ENCODE measurements at places on chromosomes 4 and X.

DNA sequence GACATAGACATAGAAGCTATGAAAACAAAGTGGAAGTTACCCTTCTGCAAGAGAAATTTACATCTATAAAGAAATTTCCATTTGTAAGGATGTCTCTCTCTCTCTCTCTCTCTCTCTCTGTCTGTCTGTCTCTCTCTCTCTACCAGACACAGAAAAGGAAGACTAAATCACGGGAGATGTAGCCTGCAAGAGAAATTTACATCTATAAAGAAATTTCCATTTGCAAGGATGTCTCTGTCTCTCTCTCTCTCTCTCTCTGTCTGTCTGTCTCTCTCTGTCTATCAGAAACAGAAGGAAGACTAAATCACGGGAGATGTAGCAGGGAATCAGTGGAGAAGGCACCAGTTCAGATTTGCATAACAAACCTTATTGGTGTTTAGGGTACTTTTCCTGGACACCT, 65.6 kb upstream of the CTSO start:
- DNase-seq, result no peak

DNA sequence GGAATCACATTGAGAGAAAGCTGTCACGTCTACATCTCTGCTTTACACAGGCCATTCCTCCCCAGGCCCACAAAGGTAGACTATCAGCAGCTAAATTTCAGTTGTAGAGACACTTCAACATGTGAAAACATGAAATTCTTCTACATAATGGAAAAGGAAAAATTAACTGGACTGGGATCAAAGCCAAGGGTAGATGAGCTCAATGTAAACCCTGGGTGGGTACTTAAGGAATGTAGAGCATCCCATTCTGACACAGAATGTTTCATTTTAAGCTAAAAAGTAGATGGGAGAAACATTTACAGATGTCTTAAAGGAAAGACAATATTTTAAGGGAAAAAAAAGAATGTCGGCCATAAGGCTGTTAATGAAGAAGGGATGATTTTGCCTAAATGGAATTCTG, 51.3 kb upstream of the NPNT start:
- no peak for DNase-seq

- DNase-seq, result no peak
Observed at GRCh38 chr4:123579961-123580360, 183.4 kb downstream of the SPRY1 start.

GRCh38 chr4:80726471-80726870, 304.0 kb upstream of the BMP3 start:
- DNase-seq, result no peak

- no peak for DNase-seq
Observed at GRCh38 chr4:137946453-137947174, 295.5 kb downstream of the SLC7A11 start.

DNA sequence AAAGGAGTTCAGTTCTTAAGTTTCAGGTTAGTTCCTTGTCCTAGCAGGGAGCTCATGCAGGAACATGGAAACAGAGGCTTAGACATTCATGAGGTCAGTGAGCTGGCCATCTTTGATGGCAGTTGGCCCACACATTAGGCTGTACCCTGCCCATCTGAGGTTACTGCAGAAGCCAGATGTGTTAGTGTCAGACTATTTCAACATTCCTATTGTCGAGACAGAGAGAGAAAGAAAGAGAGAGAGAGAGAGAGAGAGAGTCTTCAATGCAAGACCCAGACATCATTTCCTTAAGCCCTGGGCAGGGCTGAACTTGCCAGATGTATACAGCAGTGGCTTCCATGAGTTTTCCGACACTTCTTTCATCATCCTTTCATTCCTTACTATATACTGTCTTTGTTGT, 91.3 kb downstream of the PPP1R2C start:
- no peak for DNase-seq

DNA sequence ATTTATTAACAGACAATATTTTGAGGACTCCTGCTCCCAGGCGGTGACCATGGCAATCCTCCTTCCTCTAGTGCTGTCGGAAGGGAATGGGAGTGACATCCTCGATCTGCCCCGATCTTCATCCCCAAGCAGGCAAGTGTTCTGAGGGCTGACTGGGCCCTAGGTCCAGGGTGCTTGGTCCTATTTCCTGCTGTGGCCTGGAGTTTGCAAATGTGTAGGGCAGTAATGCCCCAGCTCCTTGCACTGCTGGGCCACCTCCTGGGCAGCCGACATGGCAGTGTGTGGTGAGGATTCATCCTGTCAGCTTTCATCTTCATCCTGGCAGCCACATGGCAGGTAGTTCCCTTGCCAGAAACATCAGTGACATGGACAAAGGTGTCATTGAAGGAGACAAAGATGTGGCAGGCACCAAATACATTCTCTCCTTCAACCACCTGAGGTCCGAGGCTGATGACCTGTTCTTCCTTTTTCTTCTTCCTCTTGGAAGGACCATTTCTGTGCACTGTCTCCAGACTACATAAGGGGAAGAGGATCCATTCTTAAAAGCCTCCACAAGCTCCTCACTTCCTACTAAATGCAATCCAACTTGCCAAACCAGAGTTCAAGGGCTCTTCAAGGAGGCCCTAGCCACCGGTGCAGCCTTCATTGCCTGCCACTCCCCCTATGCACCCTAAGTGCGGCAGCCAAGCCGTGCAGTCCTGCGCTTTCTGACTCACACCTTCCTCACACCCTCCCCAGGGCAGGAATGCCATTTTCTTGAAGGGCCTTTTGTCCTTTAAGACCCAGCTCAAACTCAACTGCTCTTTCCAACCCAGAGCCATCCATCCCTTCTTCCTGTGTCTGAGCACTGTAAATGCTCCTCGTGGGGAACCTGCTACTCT, 65.7 kb downstream of the TMEM154 start:
- no peak for DNase-seq

DNA sequence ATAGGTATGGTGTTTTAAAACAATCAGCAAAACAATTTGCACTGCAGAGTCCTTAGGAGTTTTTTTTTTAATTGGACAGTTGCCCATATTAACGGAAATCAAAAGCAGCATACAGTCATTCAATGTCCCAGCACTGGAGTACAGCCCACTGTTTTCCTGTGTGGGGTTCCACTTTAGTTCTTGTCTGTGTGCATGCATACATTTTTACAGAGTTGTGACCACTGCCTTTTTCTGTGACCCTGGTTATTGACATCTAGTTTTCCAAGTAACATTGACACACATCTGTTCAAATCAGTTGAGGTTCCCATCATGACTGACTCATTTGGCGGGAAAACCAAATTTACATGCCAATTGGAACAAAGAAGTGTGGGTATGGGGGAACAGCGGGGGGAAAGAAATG, 83.3 kb downstream of the HPRT1 start:
- no peak for DNase-seq

- no peak for DNase-seq
Observed at GRCh38 chrX:2483398-2484060, 17.2 kb downstream of the DHRSX start.

DNA sequence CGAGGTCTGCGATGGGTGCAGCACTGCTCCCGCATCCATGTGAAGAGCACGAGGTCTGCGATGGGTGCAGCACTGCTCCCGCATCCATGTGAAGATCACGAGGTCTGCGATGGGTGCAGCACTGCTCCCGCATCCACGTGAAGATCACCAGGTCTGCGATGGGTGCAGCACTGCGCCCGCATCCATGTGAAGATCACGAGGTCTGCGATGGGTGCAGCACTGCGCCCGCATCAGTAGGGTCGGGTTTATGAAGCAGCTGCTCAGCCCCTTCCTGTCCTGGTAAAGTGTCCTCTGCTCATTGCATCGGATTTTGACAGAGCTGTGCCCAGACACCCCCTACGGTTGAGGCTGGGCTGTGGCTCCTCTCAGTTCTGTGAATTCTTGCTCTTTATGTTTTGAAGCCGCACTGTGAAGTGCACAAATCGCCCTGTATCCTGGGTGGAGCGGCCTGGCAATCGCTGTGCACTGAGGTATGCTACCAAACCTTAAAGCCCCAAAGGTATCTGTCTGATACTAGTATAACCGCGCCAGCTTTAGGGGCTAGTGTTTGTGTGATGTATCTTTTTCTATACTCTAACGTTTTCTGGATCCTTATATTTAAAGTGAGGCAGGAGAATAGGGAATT, 98.7 kb downstream of the CPZ start:
- DNase-seq, result no peak

- no peak for DNase-seq
Observed at GRCh38 chrX:74251006-74251930, 52.7 kb upstream of the ZCCHC13 start.

GRCh38 chr4:173675446-173675845, 145.4 kb upstream of the HAND2 start:
- DNase-seq, result no peak

- no peak for DNase-seq
Observed at GRCh38 chr4:163554870-163555465, 60.5 kb downstream of the TMA16 start.

- no peak for DNase-seq
Observed at GRCh38 chrX:40063555-40063954, 34.2 kb downstream of the BCOR start.

DNA sequence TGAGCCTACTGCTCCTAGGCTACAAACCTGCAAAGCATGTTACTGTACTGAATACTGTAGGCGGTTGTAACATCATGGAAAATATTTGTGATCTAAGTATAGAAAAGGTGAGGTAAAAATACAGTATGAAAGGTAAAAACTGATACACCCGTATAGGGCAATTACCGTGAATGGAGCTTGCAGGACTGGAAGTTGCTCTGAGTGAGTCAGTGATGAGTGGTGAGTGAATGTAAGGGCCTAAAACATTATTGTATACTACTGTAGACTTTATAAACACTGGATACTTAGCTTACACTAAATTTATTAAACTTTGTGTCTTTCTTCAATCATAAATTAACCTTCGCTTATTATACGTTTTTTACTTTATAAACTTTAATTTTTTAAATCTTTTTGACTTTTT, 3.7 kb downstream of the KIF4A start:
- DNase-seq, result no peak

- no peak for DNase-seq
Observed at GRCh38 chrX:140971099-140971795, 31.1 kb upstream of the SPANXB1 start.

DNA sequence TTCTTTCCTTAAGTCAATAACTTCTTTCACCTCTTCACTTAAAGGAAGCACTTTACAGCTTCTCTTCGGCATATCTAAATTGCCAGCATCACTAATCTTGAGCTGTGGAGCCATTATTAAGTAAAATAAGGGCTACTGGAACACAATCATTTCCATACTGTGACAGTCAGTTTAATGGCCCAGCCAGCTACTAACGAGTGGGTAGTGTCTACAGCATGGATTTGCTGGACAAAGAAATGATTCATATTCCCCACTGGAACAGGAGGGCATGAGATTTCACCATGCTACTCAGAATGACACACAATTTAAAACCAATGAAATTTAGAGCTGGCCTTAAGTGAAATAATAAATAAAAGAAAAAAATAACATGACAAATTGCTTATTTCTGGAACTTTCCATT, 72.1 kb downstream of the DDIT4L start:
- no peak for DNase-seq

GRCh38 chr4:17347445-17347844, 164.4 kb downstream of the QDPR start:
- peak; percentile 21 for DNase-seq

- peak; percentile 19 for DNase-seq
Observed at GRCh38 chr4:16199093-16199492, 27.2 kb downstream of the TAPT1 start.

- no peak for DNase-seq
Observed at GRCh38 chrX:121322159-121322558, 274.7 kb downstream of the GLUD2 start.

DNA sequence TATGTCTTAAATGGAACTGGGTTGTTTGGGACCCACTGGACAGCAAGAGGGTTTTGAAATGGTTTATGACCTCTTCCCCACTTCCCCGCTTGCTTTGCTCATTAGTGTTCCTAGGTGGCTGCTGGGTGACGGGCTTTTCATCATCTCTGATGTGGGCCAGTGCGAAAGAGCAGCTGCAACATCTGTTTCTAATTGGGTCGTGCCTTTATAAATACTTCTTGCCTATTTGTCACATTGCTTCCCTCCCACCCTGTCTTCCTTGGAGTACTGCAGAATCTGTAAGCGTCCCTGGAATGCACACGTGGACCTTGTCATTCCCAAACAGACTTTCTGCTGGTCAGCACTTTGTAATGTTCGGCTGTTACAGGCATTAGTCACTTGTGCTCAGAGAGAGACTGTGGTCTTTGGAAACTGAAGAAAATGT, 35.2 kb downstream of the SEPTIN11 start:
- DNase-seq, result peak; percentile 18

DNA sequence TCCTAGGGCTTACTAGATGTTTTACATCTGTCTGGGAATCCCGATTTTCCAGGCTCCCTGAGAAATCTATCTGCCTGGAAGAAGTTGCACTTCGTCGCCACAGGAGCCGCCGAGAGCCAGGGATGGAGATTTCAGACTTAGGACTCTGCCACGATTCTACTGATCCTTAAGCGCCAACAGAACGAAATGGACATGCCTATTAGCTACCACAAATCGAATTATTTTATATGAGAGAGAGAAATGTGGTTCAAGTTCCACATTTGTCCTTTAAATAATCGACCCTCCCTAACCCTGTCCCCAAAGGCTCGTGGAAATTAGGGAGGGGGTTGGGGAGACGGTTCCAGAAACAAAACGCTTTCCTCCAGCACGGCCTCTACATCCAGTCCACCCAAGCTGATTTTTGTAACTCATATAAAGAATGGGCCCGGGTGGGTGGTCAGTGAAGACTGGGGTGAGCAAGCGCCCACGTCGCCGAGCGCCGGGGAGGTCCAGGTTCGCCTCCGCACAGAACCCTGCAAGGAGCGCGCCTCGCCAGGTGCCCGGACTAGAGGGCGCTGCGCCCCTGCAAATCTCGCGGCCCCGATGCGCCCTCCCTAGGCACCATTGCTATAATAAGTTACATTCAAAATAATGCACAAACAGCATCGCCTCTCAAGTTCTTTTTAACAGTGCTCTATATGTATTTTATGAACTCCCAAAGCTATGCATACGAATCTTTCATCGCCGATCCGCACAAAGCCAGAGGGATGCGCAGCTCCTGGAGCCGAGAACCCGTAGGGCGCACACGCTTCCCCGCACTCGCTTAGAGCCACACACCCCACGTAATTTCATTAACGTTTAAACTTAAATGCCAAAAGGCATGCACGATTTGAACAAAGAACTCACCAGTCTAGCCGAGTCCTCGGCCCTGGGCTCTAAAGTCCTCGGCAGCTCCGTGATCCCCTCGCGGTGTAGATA, 2.1 kb upstream of the FAT1 start:
- DNase-seq, result peak; percentile 79

DNA sequence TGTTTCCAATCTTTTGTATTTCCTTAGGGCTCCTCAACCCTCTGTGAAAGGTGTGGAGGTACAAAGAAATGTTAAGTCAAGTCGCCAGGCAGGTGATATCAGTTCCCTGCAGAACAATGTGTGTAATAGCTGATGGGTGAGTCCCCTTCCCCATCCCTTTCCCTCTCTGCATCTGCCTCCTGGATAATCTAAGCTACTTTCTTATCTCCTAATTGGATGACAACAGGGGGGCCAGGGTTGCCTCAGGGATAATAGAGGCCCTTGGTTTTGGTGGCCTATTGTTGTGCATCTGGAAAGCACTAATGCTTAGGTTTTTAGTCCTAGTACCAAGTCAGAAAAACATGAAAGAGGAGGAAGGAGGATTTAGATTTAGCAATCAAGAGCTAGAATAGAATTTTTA, 29.1 kb downstream of the MAGED1 start:
- DNase-seq, result no peak

Measured in midbrain (tissue), 1 donor.